Islet precursor cell (in vitro differentiated cells): ENCODE measurements at places on chromosomes 5 and 9.

GRCh38 chr9:27183701-27184100 lies 74.7 kb downstream of the TEK start:
- DNase-seq, result no peak

- no peak for DNase-seq
These were observed 850.5 kb downstream of the NR2F1-AS1 start for GRCh38 chr5:92730486-92730885.

DNA sequence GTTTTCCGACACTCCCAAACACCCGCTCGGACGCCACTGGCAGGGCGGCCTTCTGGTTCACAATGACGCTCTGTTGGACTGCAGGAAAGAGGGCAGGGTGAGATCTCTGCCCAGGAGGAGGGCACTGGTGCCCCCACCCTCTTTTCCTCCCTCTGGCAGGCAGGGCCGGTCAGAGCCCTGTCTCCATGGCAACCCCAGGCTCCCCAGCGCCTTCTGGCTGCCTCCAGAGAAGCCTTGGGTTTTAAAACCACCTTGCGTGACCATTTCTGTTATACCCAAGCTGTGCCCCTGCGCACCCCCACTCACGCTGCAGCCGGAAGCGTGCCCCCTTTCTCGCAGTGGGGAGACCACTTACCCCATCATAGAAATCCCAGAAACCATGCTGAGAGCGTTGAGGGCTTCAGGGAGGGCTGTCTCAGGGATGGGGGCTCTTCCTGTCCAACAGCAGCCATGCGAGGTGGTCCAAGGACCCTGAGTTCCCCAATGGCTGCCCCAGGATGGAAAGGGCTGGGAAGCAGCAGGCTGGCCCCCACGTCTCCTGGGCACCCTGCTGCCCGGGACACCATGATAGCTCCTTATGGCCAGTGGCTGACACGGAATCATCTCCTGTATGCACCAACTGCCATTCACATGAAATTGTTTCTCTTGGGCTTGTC lies 7.3 kb downstream of the C9orf50 start:
- no peak for DNase-seq

- no peak for DNase-seq
These were observed 34.1 kb upstream of the RAI14 start for GRCh38 chr5:34622098-34622400.

DNA sequence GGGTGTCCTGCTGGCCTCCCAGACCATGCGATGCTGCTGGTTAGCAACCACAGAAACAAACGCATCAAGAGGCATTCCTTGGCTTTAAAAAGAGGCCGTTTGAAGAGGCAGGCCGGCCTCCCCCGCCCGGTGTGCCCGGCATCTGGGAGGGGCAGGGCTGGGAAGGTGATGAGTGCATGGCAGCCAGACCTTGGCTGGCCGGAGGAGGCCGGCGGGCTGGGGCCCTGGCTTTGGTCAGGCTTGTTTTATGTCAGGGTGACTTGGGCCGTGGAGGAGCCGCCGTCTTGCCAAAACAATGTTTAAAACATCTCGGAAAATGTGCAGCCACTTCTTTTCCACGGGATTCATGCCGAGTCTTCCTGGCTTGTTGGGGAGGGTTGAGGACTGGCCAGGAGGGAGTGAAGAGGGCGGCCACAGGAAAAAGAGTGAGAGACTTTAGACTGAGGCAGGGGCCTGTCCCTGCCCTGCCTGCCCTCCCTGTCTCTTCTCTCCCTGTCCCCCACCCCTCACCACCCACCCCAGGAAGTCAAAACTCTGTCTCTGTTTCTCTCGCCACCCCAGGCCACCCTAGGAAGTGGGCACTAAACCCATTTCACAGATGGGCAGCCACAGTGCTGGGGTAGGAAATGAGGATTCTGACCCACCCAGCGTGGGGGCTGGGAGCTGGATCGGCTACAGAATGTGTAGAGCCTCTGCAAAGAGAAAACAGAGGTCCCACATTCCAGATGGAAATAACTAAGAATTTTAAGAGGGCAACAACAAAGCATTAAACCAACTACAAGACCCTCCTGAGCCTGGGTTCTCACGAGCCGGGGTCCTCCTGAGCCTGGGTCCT lies 143.0 kb downstream of the RXRA start:
- peak; percentile 73 for DNase-seq

DNA sequence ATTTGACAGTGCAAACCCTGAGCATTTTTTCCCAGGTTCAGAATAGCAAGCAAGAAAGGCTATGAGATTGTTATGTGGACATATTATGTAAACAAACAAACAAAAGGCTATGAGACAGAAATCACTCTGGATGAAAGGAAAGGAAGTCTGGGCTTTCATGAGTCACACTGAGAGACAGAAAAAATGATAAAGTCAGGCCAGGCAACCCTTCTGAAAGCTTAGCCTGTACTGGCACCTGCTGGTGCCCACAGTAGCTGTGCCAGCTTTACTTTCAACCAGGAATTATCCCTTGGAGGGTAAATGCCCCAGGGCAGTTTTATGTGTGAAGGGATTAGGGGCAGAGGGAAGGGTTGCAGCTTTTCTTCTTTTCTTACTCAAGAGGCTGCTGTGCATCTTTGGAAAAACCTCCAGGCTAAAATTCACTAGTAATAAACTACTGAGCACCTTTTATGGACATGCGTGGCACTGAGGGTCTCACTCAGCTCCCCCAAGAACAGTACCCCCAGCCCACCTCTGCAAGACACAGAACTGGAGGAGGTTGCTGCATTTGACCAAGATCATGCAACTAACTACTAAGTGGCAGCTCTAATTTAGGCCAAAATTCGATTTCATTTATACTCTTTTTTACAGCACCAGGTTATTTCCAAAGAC lies 41.7 kb downstream of the ACTL7B start:
- DNase-seq, result peak; percentile 83

- no peak for DNase-seq
These were observed 163.8 kb downstream of the DIRAS2 start for GRCh38 chr9:90478821-90479220.

- no peak for DNase-seq
These were observed 581.8 kb upstream of the WWC1 start for GRCh38 chr5:167709625-167710024.

GRCh38 chr5:73691302-73692080 lies 65.5 kb downstream of the ARHGEF28 start:
- DNase-seq, result no peak

DNA sequence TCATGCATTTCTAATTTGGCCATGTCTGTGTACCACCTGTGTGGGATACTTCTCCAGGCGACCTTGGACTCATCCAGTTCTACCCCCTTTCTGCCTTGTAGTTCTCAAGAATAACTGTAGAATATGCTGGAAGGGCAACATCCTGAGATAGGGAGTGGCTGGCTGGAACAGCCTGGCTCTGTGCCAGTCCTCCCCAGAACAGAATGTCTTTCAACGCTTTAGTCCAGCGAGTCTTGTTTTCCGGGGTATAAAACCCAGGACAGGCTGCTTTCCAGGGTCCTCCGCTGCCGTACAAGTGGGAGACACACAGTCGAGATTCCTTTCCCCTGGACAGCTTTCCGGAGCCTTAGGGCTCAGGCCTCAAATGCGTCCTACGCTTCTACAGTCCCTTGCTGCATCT lies 45.4 kb upstream of the XPA start:
- no peak for DNase-seq

GRCh38 chr5:147369742-147370374 lies 135.0 kb downstream of the STK32A start:
- DNase-seq, result no peak

DNA sequence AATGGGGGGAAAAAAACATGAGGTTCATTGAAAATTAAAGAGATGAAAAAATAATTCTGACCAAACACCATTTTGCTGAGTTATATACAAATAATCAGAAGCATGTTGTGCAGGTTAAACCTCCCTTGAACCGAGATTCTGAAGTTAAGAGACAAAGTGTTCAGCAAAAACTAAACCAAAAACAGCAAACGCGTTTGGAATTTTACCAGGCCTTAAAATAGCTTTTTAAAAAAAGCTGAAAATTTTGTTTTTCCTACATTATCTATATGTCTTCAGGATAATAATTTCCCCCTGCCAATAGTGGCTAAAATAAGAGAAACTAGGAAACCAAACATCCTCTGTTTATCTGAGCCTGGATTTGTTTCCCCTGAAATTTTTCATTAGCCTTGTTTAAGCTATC lies 191.7 kb upstream of the DAPK1 start:
- DNase-seq, result no peak

DNA sequence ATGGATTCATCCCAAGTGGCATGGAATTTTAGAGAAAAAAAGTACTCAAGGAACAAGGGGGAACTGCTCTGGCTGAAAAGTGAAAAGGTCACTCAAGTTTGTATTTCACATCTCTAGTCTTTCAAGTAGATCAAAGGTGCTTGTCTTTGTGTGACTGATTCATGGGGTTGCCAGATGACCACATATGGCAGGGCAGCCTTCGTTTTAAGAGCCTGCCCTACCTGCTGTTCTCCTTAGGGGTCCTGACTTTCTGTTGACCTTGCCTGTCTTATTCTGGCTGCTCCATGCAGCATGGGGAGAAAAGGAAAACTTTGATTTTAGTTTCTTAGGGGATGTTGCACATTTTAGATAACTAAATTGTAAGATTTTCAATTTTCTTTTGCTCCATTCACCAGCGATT lies 877.7 kb downstream of the TLE1 start:
- no peak for DNase-seq

GRCh38 chr9:96344458-96345180 lies 38.9 kb downstream of the SLC35D2 start:
- DNase-seq, result peak; percentile 86

DNA sequence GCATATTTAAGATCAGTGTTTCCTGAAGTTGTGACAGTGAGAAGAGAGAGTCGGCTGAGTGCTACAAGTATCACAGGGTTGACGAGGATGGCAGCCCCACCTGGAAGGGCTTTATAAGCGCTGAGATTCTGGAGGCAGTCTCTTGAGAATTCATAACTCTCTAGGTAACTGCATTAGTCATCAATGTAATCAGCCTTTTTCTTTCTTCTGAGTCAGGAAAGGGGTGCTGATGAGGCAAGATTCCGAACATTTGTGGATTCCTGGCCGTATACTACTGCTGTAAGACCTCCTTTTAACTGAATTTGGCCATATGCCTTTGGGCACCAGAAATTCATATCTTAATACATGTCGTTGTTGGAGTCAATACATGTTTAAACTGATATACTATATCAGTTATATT lies 6.6 kb upstream of the RNF20 start:
- no peak for DNase-seq

GRCh38 chr9:26301046-26301445 lies 591.6 kb downstream of the CAAP1 start:
- DNase-seq, result no peak

- no peak for DNase-seq
These were observed 115.6 kb upstream of the RETREG1 start for GRCh38 chr5:16732356-16732755.

- peak; percentile 42 for DNase-seq
These were observed 550.6 kb downstream of the CDH10 start for GRCh38 chr5:24094081-24094679.

- DNase-seq, result no peak
These were observed 166.6 kb upstream of the CD180 start for GRCh38 chr5:67363180-67363709.
